ENCODE measurements at places on chromosomes 3 and 15.

DNA sequence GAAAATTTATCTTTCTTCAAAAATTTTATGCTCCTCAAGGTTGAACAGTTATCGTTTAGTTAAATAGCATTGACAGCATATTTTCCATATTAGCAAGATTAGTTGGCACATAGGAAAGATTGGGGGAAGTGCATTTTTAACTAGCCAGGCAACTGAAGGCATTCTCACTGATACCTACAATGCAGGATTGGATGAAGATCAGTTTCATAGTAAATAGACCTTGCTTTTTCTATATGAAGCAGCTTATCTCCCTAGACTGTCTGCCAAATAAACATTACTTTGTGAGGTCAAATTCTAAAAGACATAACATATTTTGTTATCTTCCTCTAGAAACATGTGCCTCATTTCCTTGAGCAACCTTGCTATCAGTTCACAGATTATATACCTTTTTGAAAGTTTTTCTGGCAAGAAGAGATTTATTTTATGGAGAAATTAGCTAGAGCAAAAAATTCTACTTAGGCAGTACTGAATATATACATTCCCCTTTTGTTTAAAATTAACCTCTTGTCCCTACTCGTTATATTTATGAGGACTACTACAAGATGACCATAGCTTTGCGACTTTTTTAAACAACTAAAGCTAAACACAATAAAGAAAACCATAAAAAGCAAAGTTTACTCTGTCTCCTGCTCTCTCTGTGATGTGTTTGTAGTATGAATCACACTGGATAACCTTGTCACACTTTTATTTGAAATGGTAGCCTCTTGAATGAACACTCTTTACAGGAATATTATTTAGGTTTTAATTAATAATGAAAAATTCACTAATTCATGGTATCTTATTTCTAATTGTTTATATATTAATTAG, 654.9 kb upstream of the TBL1XR1 start:
- DNase-seq, result no peak

- DNase-seq, result no peak
Measured at GRCh38 chr3:59527493-59527892, 477.7 kb upstream of the CFAP20DC start.

DNA sequence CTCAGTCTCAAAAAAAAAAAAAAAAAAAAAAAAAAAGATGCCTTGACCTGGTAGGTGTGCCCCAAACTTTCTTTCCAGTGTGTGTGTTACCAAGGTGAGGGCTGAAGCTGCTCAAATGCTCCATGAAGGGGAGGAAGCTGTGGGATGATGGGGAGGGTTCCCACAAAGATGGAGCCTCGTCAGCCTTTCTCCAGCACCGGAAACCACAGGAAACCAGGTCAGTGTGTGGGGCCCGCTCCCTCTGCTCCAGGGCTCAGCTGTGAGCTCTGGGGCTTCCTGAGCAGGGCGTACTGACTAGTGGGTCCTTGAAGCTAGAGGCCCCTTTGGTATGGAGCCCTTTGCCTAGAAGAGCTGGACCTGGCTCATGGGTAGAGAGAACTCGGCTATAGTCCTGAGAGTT, 681 bp upstream of the IL17RE start:
- no peak for DNase-seq

- DNase-seq, result no peak
Measured at GRCh38 chr3:88114878-88115549, 34.7 kb upstream of the C3orf38 start.

GRCh38 chr3:53215816-53216215, 40.0 kb downstream of the TKT start:
- no peak for DNase-seq

DNA sequence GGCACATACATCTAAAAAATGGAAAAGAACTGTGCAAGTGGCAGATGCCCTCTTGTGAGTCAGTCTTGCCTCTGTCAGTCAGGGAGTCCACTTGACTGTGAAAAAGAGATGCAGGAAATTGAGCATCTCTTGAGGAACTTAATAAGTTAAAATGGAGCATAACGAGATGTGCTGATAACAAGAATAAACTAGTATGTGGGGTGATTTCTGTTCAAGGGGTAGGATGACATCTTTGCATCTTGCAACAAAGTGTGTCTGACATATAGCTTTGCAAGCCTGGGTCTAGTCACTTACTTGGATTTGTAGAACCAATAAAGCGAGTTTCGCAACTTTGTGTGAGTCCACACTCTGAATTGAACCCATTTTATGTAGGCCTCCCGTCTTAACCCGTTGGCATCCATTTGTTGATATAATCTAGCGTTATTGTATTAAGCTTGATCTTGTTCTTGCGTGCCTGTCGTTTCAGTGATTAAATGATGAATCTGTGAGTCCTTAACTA, 2.2 kb downstream of the USP3 start:
- no peak for DNase-seq

All from sciatic nerve (tissue), 2 donors.